ENCODE measurements at places on chromosomes 3 and 15.

- no peaks in the 10 kb centered on the region for H3K36me3 ChIP-seq
- no peak overlapping the region for H3K4me3 ChIP-seq
- no peak for DNase-seq
- no peaks in the 10 kb centered on the region for H3K4me1 ChIP-seq
Measured at GRCh38 chr3:26229801-26230200, 392.8 kb upstream of the LRRC3B start.

DNA sequence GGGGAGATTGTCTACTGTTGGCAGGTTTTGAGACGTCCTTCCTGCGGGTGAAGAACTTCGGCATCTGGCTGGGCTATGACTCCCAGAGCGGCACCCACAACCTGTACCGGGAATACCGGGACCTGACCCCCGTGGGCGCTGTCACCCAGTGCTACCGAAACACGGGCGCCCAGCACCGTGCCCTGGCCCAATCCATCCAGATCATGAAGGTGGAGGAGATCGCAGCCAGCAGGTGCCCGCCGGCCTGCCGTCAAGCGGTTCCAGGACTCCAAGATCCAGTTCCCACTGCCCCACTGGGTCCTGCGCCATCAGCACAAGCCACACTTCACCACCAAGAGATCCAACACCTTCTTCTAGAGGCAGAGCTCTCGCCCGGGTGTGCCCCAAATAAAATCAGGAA, 194.9 kb upstream of the EPHA6 start:
- no peak overlapping the region for H3K4me3 ChIP-seq
- H3K27ac ChIP-seq: no peak overlapping the region
- no peaks in the 10 kb centered on the region for H3K27me3 ChIP-seq
- H3K36me3 ChIP-seq: no peaks in the 10 kb centered on the region

GRCh38 chr3:149411583-149411982, 34.1 kb upstream of the TM4SF1 start:
- H3K27ac ChIP-seq: no peak overlapping the region
- H3K27me3 ChIP-seq: peaks cover 8% of the 10 kb centered on the region
- no peaks in the 10 kb centered on the region for H3K4me1 ChIP-seq
- no peak for DNase-seq
- no peaks in the 10 kb centered on the region for H3K36me3 ChIP-seq

DNA sequence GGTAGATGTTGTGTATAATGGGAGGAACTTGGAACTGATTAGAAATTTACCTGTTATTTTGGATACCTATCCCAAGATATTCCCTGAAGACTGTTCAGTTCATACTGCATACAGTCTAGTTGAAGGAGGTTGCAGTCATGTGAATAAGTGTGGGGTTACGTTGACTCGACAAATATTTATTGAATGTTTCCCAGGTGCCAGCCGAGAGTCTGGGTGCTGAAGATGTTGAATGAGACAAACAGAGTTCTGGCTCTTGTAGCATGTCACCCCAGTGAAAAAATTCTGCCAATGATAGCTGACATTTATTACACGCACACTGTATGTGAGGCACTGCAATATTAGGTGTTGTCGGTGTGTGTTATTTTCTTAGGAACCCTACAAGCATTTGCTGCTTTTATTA, 176.0 kb downstream of the KCNMB2 start:
- no peak overlapping the region for H3K4me3 ChIP-seq
- H3K27me3 ChIP-seq: no peaks in the 10 kb centered on the region
- H3K36me3 ChIP-seq: no peaks in the 10 kb centered on the region
- H3K4me1 ChIP-seq: no peaks in the 10 kb centered on the region

DNA sequence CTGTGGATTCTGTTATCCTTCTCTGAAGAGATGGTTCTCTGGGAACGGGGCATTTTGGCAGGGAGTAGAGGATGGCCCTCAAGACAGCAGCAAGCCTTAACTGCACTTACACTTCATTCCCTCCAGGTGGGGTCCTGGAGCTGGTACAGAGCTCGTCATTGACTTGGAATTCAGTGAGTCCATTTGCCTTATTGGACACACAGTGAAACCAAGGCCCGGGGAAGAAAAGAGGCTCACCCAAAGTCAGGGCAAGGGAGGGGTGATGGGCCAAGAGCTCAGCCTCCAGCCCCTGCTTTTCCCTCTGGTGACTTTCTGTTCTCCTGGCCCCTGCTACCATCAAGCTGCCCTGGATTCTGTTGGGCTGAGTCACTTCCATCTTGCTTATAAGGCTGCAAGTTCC, 125.6 kb downstream of the ETFA start:
- peak; percentile 28 for DNase-seq
- H3K27ac ChIP-seq: no peak overlapping the region
- no peak overlapping the region for H3K4me3 ChIP-seq
- peaks cover 21% of the 10 kb centered on the region for H3K4me1 ChIP-seq
- peaks cover 48% of the 10 kb centered on the region for H3K27me3 ChIP-seq

- DNase-seq: no peak
- H3K4me3 ChIP-seq: no peak overlapping the region
- H3K27ac ChIP-seq: no peak overlapping the region
- H3K4me1 ChIP-seq: no peaks in the 10 kb centered on the region
Measured at GRCh38 chr15:42508263-42508690, 12.8 kb downstream of the SNAP23 start.

DNA sequence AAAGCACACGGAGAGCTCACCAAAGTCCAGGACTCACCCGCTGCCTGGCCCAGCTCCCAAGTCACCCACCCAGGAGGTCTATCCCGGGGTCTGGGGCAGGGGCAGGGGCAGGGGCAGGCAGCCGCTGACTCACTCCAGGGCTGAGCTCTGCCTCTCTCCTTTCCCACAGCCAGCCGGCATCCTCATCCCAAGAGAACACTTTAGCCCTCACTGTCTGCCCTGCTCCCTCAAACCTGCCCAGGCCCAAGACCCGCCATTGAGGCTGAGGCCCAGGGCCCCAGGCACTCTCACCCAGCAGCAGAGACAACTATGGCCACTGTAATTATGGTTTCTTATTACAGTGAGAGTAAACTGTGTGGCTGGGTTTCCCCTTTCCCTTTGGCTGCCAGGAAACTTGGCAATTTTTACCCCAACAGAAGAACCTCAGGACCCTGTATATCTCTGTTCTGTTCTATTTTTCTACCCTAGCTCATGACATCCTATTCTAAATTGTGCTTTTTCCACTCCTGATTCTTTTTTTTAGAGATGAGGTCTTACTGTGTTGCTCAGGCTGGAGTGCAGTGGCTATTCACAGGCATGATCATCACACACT, 53.0 kb downstream of the IQSEC1 start:
- H3K27me3 ChIP-seq: no peaks in the 10 kb centered on the region
- H3K27ac ChIP-seq: no peak overlapping the region
- no peak overlapping the region for H3K4me3 ChIP-seq
- no peak for DNase-seq
- H3K4me1 ChIP-seq: peaks cover 21% of the 10 kb centered on the region

GRCh38 chr3:173622166-173622565, 224.6 kb downstream of the NLGN1 start:
- H3K36me3 ChIP-seq: no peaks in the 10 kb centered on the region
- no peaks in the 10 kb centered on the region for H3K27me3 ChIP-seq
- H3K4me1 ChIP-seq: no peaks in the 10 kb centered on the region

- no peak overlapping the region for H3K27ac ChIP-seq
- DNase-seq: no peak
- H3K4me1 ChIP-seq: no peaks in the 10 kb centered on the region
Measured at GRCh38 chr3:181484026-181484425, 227.7 kb upstream of the SOX2 start.

- H3K27me3 ChIP-seq: no peaks in the 10 kb centered on the region
- peaks cover 10% of the 10 kb centered on the region for H3K4me1 ChIP-seq
- peaks cover 31% of the 10 kb centered on the region for H3K36me3 ChIP-seq
- H3K4me3 ChIP-seq: no peak overlapping the region
- DNase-seq: no peak
Measured at GRCh38 chr15:60423537-60423936, 25.8 kb upstream of the ANXA2 start.

- DNase-seq: no peak
- peak overlapping the region; percentile 70 for H3K27ac ChIP-seq
- H3K4me3 ChIP-seq: peak overlapping the region; percentile 54
- H3K36me3 ChIP-seq: peaks cover 45% of the 10 kb centered on the region
Measured at GRCh38 chr15:59686389-59686788, 2.7 kb downstream of the BNIP2 start.

DNA sequence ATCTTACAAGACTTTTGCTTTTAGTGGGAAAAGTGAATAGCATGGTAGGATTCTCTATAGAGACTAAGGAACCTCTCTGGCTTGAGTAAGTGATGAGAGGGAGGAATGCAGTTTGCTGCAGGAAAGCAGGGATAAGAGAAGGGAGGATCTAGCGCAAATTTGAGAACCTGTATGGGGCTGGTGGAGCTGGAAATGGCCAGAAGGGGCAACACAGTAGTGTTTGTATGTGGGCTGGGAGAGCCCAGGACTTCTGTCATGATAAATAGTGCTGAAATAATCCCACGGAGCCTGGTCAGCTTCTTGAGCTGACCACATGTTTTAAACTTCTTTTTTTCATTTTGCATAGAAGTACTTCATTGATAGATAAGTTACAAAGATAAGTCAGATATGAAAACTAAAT, 11.2 kb upstream of the SHC4 start:
- H3K27me3 ChIP-seq: peaks cover 16% of the 10 kb centered on the region
- no peak overlapping the region for H3K4me3 ChIP-seq
- H3K4me1 ChIP-seq: peaks cover 12% of the 10 kb centered on the region
- H3K27ac ChIP-seq: no peak overlapping the region

DNA sequence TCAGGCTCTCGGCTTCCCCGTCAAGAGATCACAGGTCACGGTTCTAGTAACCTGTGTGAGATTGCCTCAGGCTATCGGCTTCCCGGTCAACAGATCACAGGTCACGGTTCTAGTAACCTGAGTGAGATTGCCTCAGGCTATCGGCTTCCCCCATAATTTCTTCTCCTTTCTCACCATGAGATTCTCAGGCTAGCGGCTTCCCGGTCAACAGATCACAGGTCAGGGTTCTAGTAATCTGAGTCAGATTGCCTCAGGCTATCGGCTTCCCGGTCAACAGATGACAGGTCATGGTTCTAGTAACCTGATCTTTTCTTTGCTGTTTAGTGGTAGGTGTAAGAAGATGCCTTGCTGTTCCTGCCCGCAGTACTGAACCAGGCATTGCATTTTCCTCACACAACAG, 418.2 kb upstream of the ZNF717 start:
- H3K4me3 ChIP-seq: no peak overlapping the region
- no peak overlapping the region for H3K27ac ChIP-seq
- H3K36me3 ChIP-seq: no peaks in the 10 kb centered on the region
- H3K4me1 ChIP-seq: no peaks in the 10 kb centered on the region
- H3K27me3 ChIP-seq: no peaks in the 10 kb centered on the region
- DNase-seq: no peak

DNA sequence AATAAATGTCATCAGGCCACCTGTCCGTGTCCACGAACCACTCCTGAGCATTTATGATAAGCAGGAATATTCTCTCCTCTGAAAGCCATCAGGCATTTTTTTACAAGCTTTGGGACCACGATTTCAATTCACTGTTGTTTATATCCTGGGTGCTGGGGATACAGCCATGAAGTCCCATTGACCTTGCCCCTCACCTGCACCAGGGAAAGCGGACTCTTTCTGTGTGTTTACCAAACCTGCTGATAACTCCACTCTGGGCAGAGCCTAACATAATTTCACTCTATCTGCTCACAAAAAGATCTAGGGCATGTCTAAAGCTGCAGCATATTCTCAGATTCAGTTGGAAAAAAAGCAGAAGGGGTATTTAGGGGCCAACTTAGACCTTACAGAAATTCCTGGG, 4.8 kb downstream of the DNASE1L3 start:
- peaks cover 32% of the 10 kb centered on the region for H3K27me3 ChIP-seq
- peaks cover 4% of the 10 kb centered on the region for H3K36me3 ChIP-seq
- H3K4me1 ChIP-seq: peaks cover 6% of the 10 kb centered on the region
- H3K27ac ChIP-seq: no peak overlapping the region

DNA sequence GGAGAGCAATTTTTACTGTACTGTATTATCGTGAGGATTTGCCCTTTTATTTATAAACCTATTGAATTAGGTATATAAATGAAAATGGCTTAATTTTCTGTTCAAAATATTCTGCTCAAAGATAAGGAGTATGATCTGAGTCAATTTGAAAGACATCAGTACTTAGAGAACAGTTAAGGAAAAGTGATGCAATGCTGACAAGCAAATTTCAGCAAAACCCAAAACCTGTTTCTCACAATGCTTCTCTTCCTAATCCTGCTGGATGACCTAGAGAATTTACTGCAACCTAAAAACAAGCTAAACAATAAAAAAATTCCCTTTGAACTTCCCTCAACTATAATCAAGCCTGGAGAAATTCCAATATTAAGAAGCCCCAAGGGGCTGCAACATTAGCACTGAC, 82.7 kb downstream of the RFX7 start:
- no peak overlapping the region for H3K27ac ChIP-seq
- H3K4me3 ChIP-seq: no peak overlapping the region

GRCh38 chr15:48644827-48645557, 517 bp downstream of the FBN1 start:
- no peak overlapping the region for H3K27ac ChIP-seq
- peak overlapping the region; percentile 37 for H3K4me3 ChIP-seq
- DNase-seq: peak; percentile 19
- peaks cover 51% of the 10 kb centered on the region for H3K27me3 ChIP-seq
- H3K36me3 ChIP-seq: no peaks in the 10 kb centered on the region

DNA sequence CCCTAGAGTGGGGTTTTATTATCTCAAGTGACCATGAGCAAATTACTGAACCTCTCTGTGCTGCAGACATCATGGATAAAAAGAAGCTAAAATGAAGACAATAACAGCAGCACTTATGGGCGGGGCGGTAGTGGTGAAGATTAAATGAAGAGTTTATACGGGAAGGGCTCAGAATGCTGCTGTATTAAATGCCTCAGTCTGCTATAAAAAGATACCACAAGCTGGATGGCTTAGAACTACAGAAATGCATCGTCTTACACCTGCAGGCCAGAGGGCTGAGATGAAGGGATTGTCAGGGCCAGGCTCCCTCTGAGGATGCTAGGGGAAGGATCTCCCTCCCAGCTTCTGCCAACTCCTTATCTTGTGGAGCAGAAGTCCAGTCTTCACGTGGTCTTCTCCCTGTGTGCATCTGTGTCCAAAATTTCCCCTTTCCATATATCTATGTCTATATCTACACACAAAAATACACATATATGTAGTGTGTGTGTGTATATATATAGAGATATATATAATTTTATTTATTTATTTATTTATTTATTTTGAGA, 2.9 kb downstream of the ALG1L2 start:
- no peaks in the 10 kb centered on the region for H3K27me3 ChIP-seq
- no peak overlapping the region for H3K4me3 ChIP-seq
- no peaks in the 10 kb centered on the region for H3K4me1 ChIP-seq
- no peaks in the 10 kb centered on the region for H3K36me3 ChIP-seq

- H3K4me1 ChIP-seq: no peaks in the 10 kb centered on the region
- H3K27me3 ChIP-seq: peaks cover 4% of the 10 kb centered on the region
- no peak within 1 kb of the TSS for H3K27ac ChIP-seq
- H3K36me3 ChIP-seq: no peaks in the 10 kb centered on the region
Measured at GRCh38 chr3:57199895-57200297, at the start of gene HESX1. HESX1 (minus strand) TSS chr3:57199978; CDS start chr3:57199918, 60 bp downstream.

- peaks cover 82% of the 10 kb centered on the region for H3K4me1 ChIP-seq
- no peaks in the 10 kb centered on the region for H3K27me3 ChIP-seq
- H3K4me3 ChIP-seq: no peak overlapping the region
- no peak for DNase-seq
Measured at GRCh38 chr3:190619761-190620160, 105.9 kb downstream of the IL1RAP start.

DNA sequence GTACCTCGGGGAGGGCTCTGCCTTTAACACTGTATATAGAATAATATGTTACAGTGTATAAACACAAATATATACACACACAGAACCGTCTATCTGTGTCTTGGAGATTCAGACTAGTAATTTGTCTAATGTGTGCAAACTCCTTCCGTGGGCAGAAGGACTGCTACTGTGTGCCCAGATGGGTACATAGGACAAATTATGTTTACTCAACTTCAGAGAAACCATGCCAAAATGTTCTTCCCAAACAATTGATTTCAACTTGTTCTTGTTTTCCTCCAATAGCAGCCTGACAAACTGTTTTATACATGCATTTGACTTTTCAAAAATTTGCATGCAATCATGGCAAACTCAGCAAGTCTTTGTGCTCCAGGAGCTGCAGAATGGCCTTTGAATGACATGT, 97.5 kb downstream of the FRMD5 start:
- H3K4me1 ChIP-seq: no peaks in the 10 kb centered on the region
- H3K4me3 ChIP-seq: no peak overlapping the region
- no peak for DNase-seq
- peaks cover 6% of the 10 kb centered on the region for H3K27me3 ChIP-seq
